ENCODE measurements at places on chromosomes 12 and 14.

- no peak for DNase-seq
These were observed 13.2 kb downstream of the CDCA4 start for GRCh38 chr14:105007593-105008264.

DNA sequence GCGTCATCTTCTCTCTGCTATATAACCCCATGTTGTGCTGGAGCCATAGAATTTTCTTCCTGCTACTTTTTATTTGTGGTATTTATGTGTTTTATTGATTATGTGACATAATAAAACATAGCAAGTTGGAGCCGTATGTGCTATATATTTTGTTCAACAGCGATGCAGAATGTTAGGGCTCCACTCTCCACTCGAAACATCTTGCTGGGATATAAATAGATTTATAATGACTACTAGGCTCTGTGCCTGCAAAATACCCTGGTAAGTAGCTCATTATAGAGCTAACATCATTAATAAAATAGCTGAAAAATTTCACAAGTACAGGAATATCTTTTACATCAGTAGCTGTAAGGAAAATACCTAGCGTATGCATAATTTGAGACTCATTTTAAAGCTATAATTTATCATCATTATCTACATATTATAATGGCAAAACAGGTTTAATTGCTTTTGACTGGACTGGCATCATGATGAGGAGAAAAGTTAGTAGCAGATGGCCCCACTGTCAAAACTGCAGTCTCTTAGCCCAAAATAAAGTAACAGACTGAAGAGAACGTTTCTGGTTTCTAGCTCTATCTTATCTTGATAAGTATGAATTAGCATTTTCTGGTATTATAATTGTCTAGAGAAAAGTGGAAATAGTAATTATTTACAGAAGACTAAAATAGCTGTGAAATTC is 263.0 kb downstream of the NEDD1 start:
- DNase-seq: no peak

- peak; percentile 69 for DNase-seq
These were observed 1.2 kb upstream of the SH2B3 start for GRCh38 chr12:111404362-111405148.

DNA sequence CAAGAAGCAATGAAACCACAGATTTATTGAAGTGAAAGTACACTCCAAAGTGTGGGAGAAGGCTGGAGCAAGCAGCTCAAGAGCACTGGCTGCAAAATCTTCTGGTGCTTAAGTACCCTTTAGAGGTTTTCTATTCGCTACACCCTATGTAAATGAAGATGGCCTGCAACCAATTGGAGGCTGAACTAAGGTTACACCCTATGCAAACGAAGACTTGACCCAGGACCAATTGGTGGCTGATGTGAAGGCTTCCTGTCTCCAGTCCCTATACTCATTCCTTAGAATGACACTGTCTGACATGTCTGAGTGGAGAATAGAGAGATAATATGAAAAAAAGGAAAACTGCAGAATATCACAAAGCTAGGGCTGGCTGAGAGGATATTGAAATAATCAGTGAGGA is 57.2 kb downstream of the ALG10B start:
- no peak for DNase-seq

DNA sequence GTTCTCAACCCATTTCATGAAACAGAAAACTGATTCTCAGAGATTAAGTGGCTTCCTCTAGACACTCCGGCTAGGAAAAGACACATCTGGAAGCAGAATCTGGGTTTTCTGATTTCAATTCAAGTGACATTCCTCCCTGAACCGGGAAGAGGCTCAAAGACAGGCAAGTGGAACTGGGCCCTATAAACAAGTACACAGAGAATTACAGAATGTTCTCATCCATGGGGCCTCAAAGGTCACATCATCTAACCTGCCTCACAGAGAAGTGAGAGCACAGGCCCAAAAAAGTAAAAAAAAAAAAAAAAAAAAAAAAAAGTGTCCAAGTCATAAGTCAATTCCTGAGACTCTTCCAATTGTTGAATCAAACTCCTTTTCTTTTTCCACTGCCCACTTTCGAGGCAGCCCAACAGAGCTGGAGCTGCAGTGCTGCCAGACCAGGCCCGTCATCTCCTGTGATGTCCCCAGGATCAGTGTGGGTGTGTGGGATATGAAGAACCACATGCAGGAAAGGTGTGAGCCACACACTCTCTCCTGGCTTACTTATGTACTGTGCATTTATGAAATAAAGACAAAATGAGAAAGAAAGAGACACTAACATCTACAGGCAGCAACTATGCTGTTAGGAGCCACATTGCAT is 2.8 kb upstream of the KRT1 start:
- no peak for DNase-seq

DNA sequence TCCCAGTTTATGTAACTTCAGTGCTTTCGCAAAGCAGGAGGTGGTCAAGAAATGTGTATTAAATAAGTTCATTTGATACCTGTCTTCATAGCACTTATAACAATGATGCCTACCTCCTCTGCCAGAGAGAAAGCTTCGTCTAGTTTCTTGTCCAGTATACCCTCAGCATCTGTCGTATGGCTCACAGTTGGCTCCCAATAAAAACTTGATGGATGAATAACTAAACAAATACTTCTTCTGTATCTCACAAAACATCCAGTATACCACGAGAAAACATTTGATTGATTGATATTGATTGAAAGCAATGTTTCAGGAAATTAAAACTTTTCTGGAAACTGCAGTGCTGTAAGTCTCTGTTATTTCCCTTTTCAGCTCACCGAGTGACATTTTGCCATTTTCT is 26.9 kb upstream of the PTGDR start:
- DNase-seq: no peak

GRCh38 chr12:107288414-107289127 is 195.2 kb upstream of the CRY1 start:
- DNase-seq: no peak

DNA sequence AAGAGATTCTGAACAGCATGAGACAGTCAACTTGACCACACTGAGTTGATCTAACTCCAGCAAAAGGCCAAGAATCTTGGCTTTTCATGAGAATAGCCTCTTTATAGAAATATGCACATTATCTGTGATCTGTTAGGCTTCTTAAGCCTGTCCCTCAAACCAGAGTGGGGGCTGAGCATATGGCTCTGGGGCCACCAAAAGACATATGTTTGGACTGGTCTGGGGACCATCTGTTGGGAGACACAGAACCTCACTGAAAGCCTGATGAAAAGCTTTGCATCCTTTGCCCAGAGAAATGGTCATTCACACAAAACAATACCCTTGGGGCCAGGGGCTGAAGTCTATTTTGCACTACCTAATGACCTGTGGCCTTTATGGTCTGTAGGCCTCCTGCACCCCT is 165.3 kb upstream of the PRMT8 start:
- DNase-seq: no peak

- DNase-seq: no peak
These were observed 600 bp upstream of the LAG3 start for GRCh38 chr12:6771509-6772330.

DNA sequence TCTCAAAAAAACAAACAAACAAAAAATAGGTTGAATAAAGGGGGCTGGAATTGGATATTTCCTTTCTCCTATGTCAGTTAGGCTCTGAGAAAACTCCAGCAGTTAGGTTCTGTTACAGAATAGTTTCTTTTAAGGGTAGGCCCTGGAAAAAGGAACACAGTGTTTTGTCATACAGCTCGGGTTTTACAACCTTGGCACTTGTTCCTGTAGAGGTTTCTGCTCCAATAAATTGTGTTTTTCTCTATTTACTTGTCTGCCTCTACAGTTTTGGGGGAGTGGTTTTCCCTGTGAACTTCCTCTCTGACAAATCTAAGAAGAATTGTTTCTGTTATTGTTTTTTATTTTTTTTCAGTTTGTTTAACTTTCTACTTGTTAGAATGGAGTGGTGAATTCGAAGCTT is 167.6 kb downstream of the ACSS3 start:
- DNase-seq: no peak

DNA sequence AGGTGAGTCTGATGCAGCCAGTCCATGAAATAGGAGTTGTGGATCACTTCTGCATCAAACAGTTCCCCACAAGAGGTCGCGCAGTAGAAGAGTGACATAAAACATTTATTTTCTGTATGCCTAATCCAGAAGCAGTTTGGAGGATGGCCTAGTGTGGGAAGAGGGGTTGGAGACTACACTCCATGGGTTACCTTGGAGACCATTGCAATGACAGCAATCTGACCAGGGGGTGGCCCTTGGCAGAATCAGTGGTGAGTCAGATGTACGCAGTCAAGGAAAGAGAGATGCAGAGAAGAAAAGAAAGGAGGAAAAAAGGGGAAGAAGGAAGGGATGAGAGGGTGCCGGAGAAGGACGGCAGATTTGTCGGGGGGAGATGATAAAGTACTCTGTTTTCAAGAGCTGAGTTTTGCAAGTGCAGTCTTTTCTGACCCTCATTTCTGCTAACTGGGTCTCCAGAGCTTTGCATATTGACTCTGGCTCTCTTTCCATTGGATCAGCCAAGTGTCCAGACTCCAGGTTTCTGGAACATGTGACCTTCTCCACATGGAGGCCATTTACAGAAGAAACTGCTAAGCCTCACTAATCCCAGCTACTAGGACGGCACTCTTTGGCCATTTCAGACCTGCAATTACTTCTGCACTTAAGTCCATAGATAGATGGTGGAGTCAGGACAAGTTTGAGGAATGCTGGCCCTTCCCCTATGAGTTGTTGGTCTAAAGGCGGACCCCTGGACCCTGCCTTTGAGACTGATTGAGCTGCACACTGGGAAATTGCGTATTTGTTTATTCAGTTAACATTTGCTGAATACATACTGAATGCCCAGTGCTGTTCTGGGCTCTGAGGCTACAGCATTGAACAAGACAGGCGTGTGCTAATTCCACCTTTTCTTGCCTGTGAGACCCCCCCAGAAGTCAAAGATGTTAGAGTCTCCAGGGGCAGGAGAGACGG is 424.2 kb downstream of the BCL11B start:
- no peak for DNase-seq

GRCh38 chr12:132514838-132515237 is 24.9 kb downstream of the FBRSL1 start:
- no peak for DNase-seq

DNA sequence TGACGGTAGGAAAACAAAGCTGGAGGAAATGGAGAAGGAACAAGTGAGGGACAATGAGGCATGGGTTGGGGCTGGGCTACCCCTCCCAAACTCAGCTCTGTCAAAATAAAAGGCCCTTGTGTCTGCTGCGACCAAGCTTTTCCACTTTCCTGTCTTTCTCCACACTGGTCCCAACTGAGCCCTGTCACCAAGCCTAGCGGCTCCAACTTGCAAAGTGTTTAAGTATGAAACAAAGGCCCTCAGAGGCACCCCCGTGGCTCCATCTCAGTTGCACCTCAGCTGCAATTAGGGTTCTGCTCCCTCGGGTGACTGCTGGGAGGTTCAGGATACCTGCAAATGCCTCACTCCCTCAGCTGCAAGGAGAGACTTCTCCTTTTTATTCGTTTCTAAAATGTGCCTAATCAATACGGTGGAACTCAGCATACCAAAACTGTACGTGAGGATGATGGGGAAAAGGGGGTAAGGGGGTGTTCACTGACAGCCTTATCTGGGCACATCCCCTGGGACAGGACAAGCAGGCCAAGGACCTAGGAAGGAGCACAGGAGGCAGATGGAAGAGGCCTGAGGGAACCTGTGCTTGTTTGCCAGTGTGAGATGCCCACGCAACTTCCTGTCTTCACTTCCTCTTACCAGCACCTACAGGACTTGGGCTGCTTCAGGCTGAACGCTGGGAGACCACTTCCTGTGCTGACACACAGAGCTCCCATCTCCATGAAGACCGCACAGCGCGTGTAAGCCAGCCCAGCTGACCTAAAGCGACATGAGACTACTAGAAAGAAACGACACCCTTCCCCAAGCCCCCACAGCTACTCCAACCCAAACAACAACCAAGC is 8.9 kb downstream of the VAMP1 start:
- DNase-seq: no peak

- DNase-seq: peak; percentile 71
These were observed 1202.3 kb downstream of the BCL11B start for GRCh38 chr14:98069712-98070171.

DNA sequence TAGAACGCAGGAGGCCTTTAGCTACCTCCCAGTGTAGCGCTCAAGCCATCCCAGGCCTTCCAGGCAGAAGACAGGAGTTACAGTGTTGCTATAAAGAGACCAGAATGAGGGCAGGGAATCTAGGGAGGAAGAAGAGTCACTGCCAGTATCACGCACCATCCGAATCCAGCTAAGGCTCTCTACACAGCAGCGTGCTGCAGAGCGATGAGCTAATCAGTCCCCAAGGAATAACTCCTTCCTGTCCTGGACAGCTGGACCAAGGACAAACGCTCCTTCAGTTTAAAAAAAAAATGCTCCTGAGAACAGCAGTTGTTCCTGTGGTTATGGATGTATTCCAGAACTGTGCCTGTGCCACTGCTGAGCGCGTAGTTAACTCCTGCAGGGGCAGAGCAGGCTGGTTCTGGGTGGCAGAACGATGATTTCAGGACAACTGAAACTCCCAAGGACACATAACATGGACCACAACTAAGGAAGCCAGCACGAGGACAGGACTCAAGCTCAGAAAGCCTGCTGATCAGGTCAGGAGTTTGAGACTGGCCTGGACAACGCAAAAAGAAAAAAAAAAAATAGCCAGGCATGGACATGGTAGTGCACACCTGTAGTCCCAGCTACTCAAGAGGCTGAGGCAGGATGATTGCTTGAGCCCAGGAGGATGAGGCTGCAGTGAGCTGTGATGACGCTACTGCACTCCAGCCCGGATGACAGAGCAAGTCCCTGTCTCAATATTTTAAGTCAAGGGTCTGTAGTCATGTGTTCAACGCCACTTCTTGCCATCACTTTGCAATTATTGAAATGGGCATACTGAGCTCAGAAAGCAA is 2.6 kb downstream of the IFFO1 start:
- no peak for DNase-seq

- no peak for DNase-seq
These were observed 115.6 kb downstream of the RBM19 start for GRCh38 chr12:113850309-113851056.

GRCh38 chr14:41873686-41874317 is 267.1 kb downstream of the LRFN5 start:
- DNase-seq: no peak

DNA sequence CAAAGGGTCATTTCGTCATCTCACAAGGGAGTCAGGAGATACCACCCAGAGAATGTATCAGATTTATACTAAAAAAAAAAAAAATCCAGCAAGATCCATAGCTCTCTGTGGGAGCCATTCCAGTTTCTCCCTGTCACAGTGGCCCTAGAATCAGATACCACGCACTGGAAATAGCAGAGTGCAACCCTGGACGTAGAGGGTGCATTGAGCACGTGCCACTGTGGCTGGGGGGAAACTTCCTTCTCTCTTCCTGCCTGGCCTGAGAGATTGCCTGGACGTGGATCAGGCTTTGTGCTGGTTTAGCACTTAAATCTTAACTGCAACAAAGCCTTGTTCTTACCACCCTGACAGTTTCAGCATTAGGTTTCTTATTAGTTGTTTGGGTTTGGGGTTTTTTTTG is 124.3 kb downstream of the FBXL14 start:
- DNase-seq: no peak

DNA sequence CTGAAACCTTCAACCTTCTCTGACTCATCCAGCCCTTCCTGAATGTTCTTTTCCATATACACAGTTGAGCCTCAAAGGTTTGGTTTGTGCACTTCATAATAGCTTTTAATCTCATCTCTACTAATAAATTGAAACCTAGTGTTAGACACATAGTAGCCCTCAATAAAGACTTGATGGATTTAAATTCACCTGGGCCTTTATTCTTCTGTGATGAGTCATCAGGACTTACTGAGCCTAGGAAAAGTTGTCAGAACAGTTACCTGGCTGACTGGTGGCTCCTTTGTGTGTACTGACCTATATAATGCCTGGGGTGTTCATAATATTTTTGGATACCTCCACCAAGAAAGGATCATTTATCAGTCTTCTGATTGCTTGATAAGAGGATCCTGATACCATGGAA is 86.4 kb upstream of the NTF3 start:
- peak; percentile 58 for DNase-seq

- no peak for DNase-seq
These were observed 48.1 kb upstream of the VASH1 start for GRCh38 chr14:76713121-76713520.
